Mesothelial cell of epicardium (in vitro differentiated cells): ENCODE measurements at places on chromosomes 16 and 17. TPM values are rescaled to one million over a fixed set of nuclear protein-coding genes. Genes with fewer than 3 reads are reported as not detected.

DNA sequence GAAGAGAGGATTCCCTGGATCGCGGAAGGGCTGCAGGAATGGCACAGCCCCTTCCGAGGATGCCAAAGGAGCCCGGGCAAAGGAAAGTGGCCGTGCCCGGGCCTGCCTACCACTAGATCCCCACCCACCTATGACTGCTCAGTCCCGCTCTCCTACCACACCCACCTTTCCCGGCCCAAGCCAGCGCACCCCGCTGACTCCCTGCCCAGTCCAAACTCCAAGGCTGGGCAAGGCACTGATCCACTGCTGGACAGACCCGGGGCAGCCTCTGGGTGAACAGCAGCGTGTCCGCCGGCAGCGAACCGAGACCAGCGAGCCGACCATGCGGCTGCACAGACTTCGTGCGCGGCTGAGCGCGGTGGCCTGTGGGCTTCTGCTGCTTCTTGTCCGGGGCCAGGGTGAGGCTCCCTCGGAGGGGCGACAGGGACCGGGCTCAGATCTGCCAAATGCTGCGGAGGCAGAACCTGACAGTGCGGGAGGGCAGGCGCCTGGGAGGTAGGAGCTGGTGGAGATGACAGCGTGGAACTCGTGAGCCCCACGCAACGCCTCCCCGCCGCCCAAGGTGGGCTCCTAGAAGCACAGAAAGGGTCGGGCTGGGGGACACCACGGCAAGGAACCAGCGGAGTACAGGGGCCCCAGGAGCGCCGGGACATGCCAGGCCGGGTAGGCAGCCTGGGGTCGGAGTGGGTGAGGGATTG lies at the start of gene CES2:
CES2 (plus strand) TSS at position 203 of the 698 bp plus-strand sequence; CDS start at position 323, 120 bp downstream.
- H3K4me3 ChIP-seq = peak within 1 kb of the TSS; percentile 99
- peak within 1 kb of the TSS; percentile 97 for H3K27ac ChIP-seq
- H3K4me1 ChIP-seq = peaks cover 42% of the 10 kb centered on the region
- DNase-seq = no peak

DNA sequence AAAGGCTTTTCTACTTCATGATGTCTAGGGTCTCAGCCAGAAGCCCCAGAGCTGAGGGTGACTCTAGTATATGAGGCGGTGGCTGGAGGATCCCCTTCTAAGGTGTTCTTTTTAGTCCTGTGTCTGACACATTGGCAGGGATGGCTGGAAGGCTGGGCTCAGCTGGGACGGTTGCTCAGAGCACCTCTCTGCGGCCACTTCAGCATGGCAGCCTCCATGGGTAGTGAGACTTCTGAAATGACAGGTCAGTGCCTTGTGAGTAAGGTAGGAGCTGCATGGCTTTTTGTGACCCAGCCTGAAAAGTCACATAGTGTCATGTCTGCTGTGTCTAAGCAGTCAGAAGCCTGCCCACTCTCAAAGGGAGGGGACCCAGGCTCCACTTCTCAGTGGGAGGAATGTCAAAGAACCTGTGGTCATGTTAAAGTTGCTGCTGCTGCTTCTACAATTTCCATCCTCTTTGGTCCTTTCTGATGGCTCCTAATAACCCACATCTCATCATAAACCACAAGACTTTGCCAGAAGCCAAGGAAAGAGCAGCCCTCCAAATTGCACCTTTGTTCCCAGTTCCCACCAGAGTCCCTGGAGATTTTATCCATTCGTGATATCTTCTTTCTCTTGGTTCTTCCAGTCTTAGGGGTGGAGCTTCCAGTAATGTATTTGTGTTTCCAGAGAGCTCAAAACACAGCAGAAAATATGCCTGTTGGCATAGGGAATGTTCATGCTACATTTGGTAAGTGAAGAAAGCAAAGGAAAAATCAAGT lies 15.4 kb upstream of the KCNG4 start:
- no peaks in the 10 kb centered on the region for H3K36me3 ChIP-seq
- H3K27ac ChIP-seq = no peak overlapping the region
- no peak for DNase-seq
- H3K27me3 ChIP-seq = peaks cover 15% of the 10 kb centered on the region
- no peaks in the 10 kb centered on the region for H3K4me1 ChIP-seq
- no peak overlapping the region for H3K4me3 ChIP-seq

DNA sequence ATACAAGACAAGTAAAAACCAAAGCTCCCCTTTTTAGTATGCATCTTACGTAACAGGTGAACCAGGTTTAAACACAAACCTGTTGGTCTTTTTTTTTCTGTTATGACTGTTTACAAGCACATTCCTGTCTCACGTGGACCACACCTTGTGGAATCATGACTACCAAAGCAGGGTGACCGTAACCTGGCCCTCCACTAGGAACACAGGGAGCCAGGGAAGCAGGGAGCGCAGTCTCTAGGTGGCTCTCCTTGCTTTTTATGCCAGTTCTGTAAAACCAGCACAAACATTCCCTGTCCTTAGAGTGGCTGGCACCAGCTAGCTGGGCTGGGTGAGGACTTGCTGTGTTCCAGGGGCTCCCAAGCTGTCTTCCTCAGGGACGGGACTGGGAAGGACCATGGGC lies 44.1 kb downstream of the DDX19A start:
- DNase-seq = no peak
- no peaks in the 10 kb centered on the region for H3K27me3 ChIP-seq
- H3K27ac ChIP-seq = peak overlapping the region; percentile 30

GRCh38 chr16:70703041-70703834 lies 17.4 kb upstream of the MTSS2 start:
- no peaks in the 10 kb centered on the region for H3K36me3 ChIP-seq
- no peak for DNase-seq
- H3K27ac ChIP-seq = peak overlapping the region; percentile 93
- H3K4me3 ChIP-seq = no peak overlapping the region
- H3K4me1 ChIP-seq = peaks cover 54% of the 10 kb centered on the region

DNA sequence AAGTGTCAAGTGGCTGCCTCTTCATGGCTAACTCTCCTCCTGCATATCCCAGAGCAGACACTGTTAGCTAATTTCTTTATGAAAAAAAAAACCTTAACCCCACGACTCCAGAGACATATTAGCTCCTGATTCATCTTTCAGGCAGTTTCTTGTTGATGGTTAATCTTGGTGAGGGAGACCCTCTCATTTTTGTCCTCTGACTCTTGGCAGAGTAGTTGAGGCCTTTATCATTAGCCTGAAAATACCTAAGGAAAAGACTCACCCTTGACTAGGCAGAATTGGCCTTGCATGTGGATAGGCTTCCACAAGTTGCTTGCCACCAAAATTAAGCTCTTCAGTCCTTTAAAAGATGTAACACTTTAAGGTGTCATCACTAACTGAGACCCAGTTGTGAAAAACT lies 4.0 kb downstream of the CRYBA1 start:
- H3K36me3 ChIP-seq = peaks cover 5% of the 10 kb centered on the region
- H3K27me3 ChIP-seq = no peaks in the 10 kb centered on the region
- no peak overlapping the region for H3K4me3 ChIP-seq
- no peak for DNase-seq

DNA sequence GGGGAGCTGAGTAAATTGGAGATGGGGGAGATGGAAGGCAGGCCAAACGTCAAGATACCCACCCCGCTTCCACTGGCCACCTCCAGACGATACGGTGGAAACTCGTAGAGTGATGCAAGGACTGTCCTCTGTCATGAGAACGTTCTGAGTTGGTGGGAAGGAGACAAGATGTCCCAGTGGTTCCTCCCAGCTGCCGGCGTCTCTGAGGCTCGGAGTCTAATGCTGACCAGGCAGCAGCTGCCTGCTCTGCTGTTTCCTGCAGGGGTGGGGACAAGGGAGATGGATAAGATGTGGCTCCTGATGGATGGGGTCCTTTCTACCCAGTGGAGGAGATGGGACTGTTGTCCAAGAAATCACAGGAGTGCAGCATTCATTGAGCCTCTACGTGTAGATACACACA lies 28.2 kb upstream of the C1QL1 start:
- DNase-seq = no peak
- peaks cover 12% of the 10 kb centered on the region for H3K4me1 ChIP-seq
- no peaks in the 10 kb centered on the region for H3K36me3 ChIP-seq
- no peak overlapping the region for H3K27ac ChIP-seq

DNA sequence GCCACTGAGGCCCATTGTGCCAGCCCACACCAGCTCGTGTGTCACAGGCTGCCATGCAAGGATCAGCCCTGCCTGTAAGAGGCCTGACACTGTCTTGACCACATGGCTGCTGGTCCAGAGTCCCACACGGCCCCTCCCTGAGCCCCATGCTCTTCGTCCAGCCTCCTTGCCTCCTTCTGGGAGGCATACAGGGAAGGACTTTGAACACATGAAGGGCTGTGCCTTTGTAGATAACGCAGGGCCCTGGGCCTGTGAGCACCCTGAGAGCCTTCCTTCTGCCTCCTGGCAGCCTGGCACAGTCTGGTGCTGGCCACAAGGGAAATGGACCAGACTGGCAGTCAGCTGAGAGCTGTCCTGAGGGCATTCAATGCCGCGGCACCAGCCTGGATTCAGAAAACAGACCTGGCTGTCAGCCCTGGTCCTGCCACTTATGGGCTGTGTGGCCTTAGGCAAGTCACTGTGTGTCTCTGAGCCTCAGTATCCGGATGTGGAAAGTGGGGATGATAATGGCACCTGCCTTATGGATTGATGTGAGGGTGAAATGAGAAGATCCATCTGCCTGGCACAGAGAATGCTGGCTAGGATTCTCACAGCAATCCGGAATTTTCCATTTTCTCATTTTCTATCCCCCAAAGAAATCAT lies 19.2 kb upstream of the SPNS2 start:
- no peak overlapping the region for H3K27ac ChIP-seq
- peaks cover 41% of the 10 kb centered on the region for H3K4me1 ChIP-seq
- H3K4me3 ChIP-seq = no peak overlapping the region
- DNase-seq = no peak
- H3K36me3 ChIP-seq = no peaks in the 10 kb centered on the region

Gene ABAT
- 20.7 to 21.6 TPM (median 21.4 TPM) in 3 replicates for total RNA-seq

Gene GLG1
- total RNA-seq = 186 to 193 TPM (median 190 TPM) in 3 replicates

Gene SMIM22
- not detected in 3 replicates for total RNA-seq
